ENCODE measurements at places on chromosomes 2 and 18.

GRCh38 chr18:37156330-37156942, 327.5 kb downstream of the KIAA1328 start:
- DNase-seq, result no peak

- DNase-seq, result peak; percentile 50
These were observed 486.0 kb downstream of the ERBB4 start for GRCh38 chr2:212052412-212053159.

- no peak for DNase-seq
These were observed 146.9 kb downstream of the TDRD15 start for GRCh38 chr2:21270708-21271122.

DNA sequence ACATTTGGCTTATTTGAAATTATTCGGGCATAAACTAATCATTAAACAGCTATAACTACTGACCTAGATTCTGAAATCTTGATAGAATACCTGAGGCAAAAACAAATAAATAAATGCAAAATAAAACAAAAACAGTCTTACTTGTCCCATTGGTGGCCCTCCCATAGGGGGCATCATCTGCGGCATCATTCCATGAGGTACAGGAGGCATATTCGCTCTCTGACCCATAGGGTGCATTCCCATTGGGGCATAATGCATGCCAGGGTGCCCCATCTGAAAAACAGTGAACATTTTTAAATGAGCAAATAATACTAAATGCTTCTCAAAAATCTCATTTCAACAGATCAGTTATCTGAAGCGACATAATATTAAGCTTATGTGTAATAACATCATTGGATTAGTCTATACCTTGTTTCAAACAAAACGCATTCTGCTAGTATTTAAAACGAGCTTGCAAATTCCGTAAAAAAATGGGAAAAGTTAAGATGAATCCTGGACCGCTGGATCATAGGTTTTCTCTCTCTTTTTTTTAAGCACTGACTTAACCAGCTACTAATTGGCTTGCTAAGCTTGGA, 1.3 kb downstream of the PRPF40A start:
- DNase-seq, result peak; percentile 61

GRCh38 chr18:78730546-78730945, 249.1 kb upstream of the SALL3 start:
- no peak for DNase-seq

DNA sequence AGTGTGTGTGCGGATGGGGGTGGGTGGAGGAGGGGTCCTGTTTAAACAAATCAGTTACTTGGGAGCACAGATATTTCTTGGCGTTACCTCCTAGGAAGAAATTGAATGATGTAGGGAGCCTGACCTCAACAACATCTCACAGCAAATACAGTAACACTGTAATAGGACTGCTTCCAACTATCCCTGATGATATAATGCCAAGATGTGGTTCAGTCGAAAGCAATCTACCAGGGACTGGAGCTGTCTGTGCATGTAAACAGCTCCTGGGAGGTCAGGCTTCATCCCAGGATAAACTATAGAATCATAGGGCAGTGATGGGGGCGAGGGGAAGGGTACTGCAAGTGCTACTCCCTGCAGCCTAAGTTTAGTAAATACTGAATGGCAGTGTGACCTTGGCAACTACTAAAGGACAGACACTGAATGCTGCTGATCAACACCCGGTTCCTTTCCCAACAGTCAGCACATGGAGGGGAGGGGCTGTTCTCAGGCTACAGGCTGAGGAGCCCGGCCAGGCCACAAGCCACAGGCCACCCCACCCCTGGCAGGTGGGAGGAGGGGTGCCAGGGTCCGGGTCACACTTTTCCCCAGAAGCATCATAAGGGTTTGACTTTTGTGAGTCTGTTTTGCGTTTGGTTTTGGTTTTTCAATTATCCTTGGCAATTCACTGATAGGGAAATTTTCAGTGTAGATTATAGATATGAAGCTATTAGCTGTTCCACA, 85.3 kb upstream of the ZNF397 start:
- no peak for DNase-seq

GRCh38 chr2:159792599-159792998, 5.4 kb downstream of the CD302 start:
- no peak for DNase-seq

DNA sequence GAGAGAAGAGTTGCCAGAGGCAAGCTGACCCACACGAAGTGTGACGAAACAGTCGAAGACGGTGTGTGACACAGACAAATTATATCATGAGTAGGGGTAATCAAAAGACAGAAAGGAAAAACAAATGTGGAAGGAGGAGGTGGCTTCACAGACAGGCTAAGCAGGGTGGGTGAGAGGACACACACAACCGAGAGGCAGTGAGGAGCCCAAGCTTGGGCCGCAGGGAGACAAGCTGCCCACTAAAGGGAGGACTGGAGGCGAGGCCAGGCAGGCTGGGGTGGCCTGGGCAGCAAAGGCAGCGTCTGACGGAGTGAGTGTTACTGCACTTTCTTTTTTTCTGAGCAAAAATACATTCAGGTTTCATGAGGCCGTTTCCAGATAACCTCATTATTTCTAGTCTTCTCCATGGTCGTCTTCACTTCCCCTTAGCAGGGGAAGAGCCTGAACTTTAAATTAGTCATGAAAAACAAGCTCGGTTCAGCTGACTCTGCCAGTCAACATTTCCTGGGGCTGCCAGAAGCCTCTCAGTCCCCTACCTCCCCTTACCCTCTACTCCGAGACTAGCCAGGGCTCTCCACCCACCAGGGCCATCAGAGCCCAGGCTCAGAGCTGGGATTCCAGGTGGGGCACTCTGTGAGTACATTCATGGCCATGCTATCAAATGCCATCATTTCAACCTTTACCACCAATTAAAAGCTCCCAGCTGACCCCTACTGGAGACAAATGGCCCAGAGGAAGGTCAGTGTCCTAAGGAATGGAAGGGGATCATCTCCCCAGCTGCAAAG, 13.8 kb upstream of the ZFP36L2 start:
- DNase-seq, result no peak

DNA sequence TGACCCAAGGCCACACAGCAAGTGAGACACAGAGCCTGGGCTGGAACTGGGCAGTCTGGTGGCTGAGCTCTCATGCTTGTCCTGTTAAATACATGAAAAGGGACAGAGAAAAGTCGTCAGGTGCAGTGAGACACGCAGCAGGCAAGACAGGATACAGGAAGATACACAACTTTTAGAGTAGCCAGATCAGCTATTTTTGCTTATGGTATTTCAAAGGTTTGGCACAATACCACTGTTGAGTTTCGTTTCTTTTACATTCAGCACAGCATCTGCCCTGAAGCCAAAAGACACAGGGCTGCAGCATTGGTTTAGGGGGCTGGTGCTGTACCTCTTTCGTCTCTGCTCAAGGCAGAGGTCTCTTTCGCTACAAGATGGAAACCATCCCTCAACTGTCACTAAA, 14.0 kb downstream of the FHL2 start:
- no peak for DNase-seq

DNA sequence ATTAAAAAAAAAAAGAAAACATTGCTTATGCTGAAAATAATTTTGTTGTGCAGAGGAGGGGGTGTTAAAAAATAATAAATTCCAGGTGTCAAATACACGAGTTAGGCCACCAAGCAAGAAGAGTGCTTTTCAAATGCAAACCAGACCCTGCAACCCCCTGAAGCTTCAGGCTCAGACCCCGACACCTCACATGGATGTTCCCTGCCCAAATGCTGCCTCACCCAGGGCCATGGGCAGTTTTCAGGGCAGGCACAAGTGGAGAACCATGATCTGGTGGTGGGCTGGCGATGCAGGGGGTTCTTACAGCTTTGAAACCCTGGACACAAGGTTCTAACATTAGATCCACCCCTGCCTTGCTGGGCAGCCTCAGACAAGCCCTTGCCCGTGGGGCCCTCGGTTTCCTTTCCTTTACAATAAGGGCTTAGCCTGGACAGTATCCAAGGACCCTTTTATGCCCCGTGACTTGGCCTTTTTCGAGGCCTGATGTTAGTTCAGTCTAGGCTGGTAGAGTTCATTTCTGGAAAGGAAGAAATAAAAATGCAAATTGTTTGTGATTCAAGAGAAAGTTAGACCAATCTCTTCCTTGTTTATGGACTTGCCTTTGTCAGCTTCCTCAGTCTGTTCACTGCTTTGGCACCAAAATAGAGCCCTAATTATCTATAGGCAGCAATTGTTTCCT, 168.7 kb downstream of the DDX1 start:
- DNase-seq, result no peak

DNA sequence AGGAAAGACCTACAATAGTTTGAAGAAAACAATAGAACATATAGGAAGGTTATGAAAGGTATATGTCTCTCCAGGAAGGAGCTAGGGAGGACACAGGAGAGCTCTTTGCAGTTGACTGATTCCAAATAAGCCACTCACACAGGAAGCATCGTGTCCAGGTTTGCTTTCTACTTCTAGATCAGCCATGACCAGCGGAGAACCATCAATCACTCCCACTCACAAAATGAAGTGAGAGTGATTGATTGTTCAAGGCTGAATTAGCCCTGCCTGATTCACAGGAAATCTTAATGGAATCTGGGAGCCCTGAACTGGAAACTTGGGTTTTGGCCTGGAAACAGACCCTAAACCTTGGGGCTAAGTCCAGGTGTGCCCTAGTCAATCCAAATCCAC, 1292.2 kb upstream of the ZEB2 start:
- DNase-seq, result no peak

DNA sequence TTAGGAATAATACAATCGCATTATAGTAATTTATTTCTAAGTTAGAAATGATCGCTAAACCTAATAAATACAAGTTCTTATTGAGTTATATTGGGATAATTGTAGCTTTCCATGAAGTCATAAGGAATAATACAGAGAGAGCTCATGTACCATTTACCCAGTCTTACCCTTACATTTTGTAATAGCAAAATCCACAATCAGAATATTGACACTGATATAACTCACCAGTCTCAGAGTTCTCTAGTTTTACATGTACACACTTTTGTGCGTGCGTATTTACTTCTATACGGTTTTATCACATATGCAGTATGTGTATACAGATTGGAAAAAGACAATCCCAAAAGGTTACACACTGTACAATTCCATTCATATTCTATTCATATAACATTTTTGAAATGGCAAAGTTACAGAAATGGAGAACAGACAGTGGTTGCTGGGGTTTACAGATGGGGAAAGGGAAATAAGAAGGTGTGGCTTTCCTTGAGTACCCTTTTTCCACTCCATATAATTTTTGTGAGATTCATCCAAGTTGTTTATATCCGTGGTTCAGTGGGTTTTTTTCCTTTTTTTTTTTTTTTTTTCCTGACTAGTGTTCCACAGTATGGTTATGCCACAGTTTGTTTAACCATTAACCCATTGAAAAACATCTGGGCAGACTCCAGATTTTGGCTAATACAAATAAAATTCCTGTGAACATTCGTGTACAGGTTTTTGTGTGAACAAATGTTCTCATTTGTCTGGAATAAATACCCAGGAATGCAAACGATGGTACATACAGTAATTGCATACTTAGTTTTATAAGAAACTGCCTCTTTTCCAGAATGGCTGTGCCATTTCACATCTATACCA, 117.2 kb downstream of the HNMT start:
- no peak for DNase-seq

DNA sequence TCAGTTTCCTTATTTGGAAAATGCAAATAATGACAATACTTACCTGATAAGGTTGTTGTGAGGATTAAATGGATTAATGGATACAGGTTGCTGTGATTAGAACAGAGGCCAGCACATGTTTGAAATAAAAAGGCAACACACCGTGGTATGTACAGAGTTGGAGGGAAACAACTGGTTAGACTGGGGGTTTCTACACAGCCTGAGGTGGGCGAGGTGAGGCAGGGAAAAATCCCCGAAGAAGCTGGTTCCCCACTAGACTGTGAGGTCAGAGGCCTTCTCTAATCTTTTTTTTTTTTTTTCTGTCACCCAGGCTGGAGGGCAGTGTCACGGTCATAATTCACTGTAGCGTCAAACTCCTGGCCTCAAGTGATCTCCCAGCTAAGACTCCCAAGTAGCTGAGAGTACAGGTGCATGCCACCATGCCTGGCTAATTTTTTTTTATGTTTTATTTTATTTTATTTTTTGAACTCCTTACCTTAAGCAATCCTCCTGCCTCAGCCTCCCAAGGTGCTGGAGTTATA, 1.2 kb upstream of the E2F6 start:
- no peak for DNase-seq

All from activated CD4-positive, alpha-beta T cell treated with anti-CD3 and anti-CD28 coated beads, Interleukin-2, Interleukin-6, amounts not matched to agents 100 ng/mL and 50 ng/mL, durations not matched to agents 16 hours and 8 hours (primary cell).